NCI-H1930 (cell line): ENCODE measurements at places on chromosomes 4 and X.

GRCh38 chrX:28278251-28278650 lies 297.0 kb upstream of the DCAF8L1 start:
- DNase-seq = no peak

GRCh38 chrX:108892501-108892900 lies 156.1 kb upstream of the IRS4 start:
- DNase-seq = no peak

- DNase-seq = no peak
These were observed 61.5 kb upstream of the NR3C2 start for GRCh38 chr4:148503681-148504080.

DNA sequence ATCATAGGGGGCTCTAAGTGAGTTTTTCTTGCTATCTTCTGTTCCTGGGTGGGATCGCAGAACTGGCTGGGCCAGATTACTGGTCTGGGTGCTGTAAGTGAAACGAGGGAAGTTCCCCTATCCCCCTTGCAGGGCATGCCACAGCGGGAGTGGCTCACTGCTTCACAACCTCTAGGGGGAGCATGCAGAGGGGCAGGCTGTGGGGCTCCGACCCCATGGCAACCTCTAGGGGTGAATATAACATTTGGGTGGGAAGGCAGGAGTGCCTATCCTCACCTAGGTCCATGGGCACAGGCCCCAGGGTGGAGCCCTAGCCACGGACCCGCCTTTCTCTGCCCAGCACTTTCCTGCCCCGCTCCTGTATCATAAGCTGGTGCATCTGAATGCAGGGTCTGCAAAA lies 1.7 kb upstream of the RRAGB start:
- no peak for DNase-seq

- no peak for DNase-seq
These were observed 138.7 kb upstream of the RAPGEF2 start for GRCh38 chr4:158964114-158964727.

DNA sequence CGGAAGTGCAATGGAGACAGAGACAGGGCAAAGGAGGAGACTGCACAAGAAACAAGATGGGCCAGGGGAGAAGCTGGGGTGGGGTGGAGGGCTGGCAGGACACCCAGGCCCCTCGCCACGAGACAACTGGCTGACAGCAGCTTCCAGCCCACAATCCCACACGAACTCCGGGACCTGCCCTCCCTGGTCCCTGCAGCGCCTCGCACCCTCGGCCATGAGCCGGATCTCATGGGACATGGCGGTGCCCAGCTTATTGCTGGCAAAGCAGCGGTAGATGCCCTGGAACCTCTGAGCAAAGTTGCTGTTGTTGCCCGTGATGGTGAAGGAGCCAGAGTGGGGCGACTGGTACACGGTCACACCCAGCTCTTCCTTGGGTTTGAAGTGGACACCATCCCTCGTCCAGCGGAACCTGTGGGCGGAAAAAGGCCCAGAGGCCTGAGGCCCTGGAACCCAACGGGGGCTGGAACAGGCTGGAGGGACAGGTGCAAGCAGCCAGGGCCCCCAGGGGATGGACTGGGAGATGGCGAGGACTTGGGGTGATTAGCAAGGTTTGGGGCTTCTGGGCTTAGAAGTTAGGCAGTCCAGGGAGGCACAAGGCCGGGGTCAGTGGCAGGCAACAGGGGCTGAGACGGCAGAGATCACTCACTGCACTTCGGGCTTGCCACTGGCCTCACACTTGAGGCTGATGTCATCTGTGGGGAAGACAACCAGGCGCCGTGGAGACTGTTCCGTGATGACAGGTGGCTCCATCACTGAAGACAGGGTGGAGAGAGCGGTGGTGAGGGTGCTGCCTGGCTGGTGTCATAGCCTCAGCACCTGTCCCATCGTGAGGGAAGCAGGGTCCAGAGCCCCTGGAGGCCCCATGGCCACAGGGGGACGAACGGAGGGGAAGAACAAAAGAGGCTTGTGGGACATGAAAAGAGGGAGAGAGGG lies 13.8 kb downstream of the L1CAM start:
- no peak for DNase-seq

- DNase-seq = no peak
These were observed 387.8 kb downstream of the PRR32 start for GRCh38 chrX:127207326-127207725.

DNA sequence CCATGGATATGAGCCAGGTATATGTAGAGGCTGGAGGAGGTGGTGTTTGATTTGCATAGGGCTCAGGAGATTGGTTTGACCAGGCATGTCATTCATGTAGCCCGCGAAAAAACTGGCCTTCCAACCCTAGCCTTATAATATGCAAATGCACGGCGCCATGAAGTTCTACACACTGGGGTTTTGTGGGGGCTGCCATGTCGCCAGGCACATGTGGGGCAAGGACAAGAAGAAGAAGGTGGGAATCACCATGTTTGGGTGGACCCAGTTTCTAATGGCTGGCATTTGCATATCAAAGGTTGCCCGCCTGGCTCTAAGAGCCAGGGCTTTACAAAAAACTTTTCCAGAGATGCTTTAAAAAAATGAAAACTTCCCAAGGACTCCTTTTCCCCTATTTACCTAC lies 1251.0 kb downstream of the PCDH18 start:
- DNase-seq = no peak

DNA sequence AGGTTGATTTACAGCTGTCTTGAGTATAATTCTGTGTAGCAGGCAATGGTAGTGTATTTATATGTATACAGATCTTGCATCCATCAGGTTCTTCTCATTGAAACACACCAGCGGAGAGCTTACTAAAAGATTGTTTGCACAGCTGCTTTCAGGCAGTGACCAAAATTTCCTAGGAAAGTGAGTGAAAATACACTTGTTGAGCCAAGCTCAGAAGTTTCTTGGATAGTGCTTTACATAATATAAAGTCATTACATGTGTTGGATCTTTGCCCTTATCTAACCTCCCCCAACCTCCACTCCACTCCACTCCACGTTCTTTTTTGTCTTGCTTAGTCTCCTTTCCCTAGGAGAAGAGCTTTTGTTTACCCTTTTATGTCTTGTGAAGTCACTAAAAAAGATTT lies 34.1 kb downstream of the CNKSR2 start:
- no peak for DNase-seq

GRCh38 chr4:163092093-163092492 lies 74.6 kb downstream of the NAF1 start:
- DNase-seq = no peak
